ENCODE measurements at places on chromosomes 7 and 10.

DNA sequence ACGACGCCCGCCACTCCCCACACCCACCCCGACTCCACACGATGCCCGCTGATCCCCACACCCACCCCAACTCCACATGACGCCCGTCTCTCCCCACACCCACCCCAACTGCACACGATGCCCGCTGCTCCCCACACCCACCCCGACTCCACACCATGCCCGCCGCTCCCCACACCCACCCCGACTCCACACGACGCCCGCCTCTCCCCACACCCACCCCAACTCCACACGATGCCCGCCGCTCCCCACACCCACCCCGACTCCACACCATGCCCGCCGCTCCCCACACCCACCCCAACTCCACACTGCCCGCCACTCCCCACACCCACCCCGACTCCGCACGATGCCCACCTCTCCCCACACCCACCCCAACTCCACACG, 317.0 kb downstream of the DNAJB6 start:
- no peak for DNase-seq

- no peak for DNase-seq
Measured at GRCh38 chr7:253581-254336, 36.2 kb upstream of the FOXL3 start.

DNA sequence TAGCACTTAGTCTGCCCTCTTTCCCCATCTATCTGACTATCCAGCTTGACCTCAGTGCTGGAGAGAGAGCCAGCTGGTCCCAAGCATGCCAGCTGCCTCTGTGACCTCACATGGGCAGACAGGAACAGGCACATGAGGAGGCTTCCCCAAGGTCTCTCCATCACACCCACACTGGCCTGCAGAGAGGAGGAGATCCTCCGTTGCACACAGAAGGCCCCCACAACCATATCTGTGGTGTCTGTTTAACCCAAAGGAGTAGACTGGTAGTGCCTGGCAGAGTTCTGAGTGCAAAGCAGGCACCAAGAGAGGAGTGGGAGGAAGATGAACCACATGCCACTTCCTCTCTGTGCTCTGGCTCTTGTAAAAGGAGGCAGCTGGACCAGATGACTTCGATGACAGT, 4.8 kb upstream of the ANK3 start:
- no peak for DNase-seq

- DNase-seq, result peak; percentile 3
Measured at GRCh38 chr10:68087685-68088401, 12.8 kb upstream of the HERC4 start.

- DNase-seq, result no peak
Measured at GRCh38 chr7:126578338-126578737, 674.4 kb downstream of the GRM8 start.

- no peak for DNase-seq
Measured at GRCh38 chr7:131501930-131502685, 54.3 kb downstream of the PODXL start.

DNA sequence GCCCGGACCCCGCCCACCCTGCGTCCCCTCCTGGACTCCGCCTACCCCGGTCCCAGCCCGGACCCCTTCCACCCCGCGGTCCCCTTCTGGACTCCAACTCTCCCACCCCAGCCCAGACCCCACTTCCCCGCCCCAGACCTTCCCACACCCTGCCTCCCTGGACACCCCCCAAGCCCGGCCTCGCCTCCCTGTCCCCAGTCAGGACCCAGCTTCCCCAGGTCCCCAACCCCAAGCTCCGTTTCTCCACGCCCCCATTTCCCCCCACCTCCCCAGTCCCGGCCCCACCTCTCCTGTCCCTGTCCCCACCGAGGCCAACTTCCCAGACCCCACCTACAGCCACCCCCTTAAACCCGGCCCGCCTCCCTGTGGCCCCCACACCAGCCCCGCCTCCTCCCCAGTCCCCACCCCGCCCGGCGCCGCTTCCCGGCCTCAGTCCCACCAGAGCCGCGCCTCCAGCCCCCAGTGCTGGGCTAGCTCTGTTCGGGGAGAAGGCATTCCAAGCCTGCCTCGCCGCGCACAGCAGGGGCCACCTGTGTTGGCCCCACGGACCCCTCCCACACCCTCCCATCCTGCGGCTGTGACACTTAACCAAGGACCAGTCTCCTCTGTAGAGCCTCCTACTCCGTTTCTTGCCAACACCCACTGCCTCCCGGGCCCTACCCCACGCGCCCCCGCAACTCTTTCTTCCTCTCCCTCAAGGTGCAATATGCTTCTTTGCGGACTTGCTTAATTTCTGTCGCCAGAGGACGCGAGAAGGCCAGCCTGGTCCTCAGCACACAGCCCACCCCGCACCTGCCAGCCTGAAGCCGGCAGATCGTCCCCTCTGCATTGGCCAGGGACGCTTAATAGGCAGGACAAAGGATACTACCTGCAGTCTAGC, 736 bp upstream of the ITIH5 start:
- no peak for DNase-seq

- DNase-seq, result no peak
Measured at GRCh38 chr7:122070834-122071233, 73.2 kb downstream of the AASS start.

DNA sequence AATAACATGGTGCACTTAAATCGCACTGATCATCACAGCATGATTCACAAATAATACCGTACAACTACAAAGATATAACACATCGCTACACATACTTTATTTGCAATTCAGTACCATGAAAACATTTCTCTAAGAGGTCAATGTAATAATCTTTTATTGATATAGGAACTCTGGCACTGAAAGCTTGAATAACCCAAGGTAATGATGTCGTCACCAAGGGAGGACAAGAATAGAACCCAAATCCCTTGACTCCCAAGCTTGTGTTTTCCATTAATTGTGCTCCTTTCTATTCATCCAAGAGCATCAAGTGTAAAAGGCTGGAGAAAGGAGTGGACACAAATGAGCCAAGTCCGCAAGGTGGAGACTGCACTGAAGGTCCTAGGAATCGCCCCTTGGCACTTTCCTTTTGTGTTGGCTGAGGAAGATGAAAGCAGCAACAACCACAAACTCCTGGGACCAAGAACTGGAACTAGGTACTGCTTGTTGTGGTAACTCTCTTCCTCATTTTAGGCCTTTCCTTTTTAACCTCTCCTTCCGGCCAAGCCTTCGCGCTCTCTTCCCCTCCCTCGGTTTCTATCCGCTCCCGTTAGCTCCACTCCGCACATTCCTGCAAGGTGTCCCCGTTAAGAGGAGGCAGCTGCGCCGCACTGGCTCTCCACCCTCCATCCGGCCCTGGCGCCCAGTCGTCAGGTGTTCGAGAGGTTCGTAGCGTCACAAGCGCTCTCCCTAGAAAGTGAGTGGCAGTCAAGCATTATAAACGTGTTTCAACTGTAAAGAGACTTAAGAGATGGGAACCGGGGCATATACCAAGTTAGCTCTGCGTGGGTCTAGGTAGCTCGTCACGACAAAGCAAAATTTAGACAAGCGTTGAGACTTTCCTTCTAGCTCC, 1.0 kb upstream of the CBLL1 start:
- DNase-seq, result peak; percentile 79

- DNase-seq, result no peak
Measured at GRCh38 chr10:112782200-112782907, 167.7 kb upstream of the TCF7L2 start.

DNA sequence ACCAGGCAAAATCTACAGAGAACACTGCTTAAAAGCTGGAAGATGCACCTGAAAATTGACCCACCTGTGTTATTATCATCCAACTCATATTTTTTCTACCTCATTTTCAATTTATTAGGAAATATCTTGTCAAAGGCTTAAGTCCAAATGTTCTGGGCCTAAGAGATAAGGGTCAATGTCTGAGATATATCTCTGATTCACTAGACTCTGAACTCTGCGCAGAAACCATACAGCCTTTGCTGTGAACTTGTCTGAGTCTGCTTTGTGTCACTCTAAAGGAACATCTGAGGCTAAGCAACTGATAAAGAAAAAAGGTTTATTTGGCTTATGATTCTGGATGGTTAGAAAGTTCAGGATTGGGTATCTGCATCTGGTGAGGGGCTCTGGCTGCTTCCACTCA, 3.7 kb downstream of the PON1 start:
- DNase-seq, result no peak

DNA sequence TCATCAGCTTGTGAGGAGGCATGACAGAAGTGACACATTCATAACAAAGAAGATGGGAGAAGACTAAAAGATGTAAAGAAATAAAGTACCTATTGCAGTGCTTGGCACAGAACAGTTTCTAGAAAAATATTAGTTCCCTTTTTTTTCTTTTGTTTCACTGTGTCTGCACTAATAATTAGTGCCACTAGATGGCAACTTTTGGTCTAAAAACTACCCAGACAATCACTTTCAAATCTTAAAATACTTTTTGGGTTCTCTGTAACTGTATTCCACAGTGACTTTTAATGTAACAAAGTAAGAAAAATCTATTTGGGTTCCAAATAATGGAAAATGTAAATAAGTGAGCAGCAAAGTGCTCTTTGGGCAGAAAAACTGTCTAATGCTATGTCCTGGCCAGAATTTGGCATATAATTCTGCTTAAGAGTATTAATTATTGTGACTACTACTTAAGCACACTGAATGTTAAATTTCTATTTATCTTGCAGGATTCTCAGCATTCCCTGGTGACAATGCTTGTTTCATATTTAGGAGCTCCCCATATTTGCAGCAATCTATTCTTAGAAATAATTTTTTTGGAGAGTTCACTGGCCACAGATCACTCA, 134.8 kb upstream of the KIF5B start:
- DNase-seq, result peak; percentile 16

DNA sequence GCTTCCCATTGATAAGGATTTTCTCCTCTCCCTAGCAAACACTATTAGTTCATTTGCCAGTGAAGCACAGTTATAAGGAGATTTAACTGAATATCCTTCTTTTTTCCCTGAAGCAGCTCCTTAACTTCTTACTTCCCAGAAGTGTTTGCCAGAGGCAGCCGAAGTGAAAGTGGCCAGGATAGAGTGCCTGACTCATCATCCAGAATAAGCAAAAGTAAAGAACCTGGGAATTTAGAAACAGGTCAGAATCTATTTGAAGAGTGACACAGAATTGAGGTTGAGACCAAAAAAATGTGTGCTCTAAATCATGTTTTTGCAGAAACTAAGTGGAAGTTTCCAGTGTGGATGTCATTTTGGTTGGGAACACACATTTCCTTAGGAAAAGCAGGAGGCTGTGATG, 249.6 kb upstream of the VWC2 start:
- no peak for DNase-seq

GRCh38 chr10:86411281-86411841, 44.8 kb upstream of the GRID1 start:
- peak; percentile 69 for DNase-seq

DNA sequence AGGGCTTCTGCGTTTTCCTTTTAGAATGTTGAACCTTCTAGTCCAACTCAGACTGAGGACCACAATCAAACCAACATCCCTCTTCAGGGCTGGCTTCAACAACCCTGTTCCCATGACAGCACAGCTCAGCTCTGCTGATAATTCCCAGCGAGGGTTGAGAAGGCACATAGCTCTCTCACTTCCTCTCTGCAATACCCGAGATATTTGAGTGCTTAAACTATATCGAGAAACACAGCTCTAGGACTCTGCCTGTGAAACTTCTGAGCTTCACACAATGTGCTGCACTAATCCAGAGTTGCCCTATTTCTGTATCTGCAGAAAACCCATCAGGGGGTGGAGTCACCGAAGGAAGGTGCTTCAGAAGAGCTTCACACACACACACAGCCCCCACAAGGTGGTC, 1.6 kb upstream of the ADARB2 start:
- no peak for DNase-seq

GRCh38 chr10:5338010-5338409, 26.8 kb upstream of the UCN3 start:
- no peak for DNase-seq

DNA sequence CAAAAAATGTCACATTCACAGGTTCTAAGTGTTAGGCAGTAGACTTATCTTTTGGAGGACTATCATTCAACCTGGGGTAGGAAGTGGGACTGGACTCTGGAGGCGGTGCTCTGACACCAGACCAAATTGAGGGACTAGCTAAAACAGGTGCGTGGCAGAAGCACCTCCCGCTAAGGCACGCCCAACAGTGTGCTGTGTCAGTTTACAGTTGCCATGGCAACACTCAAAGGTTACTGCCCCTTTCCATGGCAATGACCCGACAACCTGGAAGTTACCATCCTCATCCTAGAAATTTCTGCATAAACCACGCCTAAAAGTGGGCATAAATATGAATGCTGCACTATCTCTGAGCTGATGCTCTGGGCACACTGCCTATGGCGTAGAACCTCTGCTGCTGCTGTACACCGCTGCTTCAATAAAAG, 14.0 kb upstream of the BLNK start:
- no peak for DNase-seq

DNA sequence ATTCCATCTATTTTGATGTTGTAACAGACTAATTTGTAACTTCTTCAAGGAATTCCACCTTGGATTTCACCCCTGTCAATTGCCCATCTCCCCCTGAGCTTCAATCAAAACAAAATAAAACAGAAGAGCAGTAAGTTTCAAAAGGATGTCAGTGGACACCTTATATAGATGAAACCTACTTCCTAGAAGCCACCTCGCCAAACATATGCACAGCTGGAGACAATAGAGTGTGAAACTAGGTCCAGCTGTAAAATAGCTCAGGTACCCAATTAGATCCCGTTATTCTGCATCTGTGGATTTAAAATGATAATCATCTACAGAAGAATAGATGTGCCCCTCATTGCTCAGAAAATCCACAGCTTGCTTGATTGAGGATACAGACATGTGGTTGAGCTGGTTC, 598.6 kb downstream of the SH2D4B start:
- DNase-seq, result no peak

- DNase-seq, result peak; percentile 16
Measured at GRCh38 chr10:126504063-126504760, 115.9 kb upstream of the ADAM12 start.

DNA sequence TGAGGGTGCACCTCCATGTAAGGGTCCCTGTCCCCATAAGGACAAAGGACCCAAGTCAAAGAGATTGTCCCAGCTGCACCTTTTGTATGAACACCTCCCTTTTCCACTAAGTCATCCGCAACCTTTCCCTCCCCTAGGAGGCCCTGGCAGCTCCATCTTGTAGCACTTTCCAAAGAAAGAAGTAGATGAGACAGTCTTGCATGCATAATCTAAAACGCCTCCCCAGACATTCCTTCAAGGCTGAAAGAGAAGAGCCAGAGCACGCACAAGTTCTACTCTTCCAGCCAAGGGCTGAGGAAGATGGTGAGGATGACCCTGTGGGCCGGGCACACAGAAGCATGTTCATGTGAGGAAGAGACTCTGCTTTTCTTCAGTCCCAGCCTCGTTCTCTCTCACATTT, 194.4 kb downstream of the TNS3 start:
- no peak for DNase-seq

Data from GDM1 (cell line).